ENCODE measurements at places on chromosomes 16 and 17.
A peak's percentile ranks its signal among the peaks of the same experiment; 100 is the strongest.

- DNase-seq: no peak
Measured at GRCh38 chr16:56709443-56710040, 20.4 kb upstream of the NUP93 start.

GRCh38 chr16:28499854-28500253, 5.4 kb downstream of the APOBR start:
- DNase-seq: no peak

GRCh38 chr17:70099294-70099693, 24.3 kb downstream of the KCNJ16 start:
- DNase-seq: no peak

- DNase-seq: no peak
Measured at GRCh38 chr16:17567455-17567854, 96.7 kb upstream of the XYLT1 start.

DNA sequence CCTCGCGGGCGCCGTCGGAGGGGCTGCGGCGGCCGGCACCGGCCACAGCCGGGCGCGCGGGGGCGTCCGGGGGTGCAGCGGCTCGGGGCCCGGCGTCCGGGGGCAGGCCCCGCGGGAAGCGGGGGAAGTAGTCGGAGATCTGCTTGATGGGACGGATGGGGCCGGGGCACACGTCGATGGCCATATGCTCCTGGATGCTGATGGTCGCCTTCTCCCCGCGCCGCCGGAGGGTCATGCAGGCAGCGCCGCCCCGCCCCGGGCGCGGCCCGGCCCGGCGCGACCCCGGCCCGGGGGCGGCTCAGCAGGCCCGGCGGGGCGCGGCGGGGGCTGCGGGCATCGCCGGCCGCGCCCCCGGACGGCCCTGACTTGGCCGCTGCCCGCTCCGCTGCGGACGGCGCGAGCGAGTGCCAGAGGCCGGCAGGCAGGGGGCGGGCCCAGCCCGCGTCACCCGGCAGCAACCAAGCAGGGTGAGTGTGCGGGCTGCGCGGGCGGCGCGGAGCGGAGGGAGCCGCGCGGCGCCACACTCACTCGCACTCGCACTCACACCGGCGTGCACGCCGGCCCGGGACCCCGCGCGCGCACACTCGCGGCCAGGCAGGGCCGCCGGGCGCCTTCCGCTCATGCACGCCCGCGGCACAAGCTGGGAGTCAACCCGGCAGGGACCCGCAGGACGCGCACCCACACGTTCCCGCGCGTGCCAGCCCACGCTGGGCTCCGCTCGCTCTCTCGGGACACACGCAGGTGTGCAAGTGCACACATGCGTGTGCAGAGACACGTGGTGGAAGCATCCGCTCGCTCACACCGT, at the start of gene DOC2B:
DOC2B (minus strand) TSS at position 406 of the 805 bp plus-strand sequence; CDS start at position 235, 171 bp downstream.
- DNase-seq: peak; percentile 29

GRCh38 chr17:57898487-57899311, 48.9 kb upstream of the MRPS23 start:
- DNase-seq: peak; percentile 94

DNA sequence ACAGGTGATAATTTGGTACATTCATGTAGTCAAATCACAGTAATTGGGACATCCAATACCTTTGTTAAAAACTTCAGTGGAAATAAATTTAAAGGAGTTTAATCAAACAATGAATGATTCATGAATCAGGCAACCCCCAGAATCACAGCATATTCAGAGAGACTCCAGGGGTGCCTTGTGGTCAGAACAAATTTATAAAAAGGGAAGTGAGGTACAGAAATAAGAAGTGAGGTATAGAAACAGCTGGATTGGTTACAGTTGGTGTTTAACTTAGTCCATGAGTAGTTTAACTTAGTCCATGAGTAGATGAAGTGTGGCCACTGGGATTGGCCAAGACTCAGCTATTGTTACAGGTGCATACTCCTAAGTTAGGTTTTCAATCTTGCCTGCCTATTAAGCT, 25.1 kb downstream of the TMEM98 start:
- DNase-seq: no peak

DNA sequence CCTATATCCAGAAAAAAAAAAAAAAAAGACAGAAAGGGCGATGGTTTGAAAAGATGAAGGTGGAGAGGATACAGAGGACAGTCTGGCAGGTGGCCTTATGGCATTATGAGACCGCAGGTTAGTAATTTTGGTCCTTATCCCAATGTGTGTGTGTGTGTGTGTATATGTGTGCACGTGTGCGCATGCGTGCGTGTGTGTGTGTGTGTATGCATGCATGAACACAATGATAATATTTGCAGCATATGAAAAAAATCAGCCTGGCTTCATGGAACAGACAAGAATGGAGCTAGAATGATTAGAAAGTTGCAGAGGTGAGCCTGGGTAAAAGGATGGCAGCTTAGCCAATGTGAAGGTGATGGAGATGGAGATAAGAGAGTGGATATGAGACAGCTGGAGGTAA, 83.4 kb downstream of the LYRM1 start:
- no peak for DNase-seq

- no peak for DNase-seq
Measured at GRCh38 chr17:29837531-29837930, 92.5 kb downstream of the SSH2 start.

Data from umbilical cord (tissue), 2 donors.